Myocyte (in vitro differentiated cells): ENCODE measurements at places on chromosomes 12 and 14. TPM values are rescaled to one million over a fixed set of nuclear protein-coding genes. Genes with fewer than 3 reads are reported as not detected.

Gene TRAFD1
- total RNA-seq: 44.0 and 56.9 TPM in 2 replicates

Gene VSIG10
- total RNA-seq: 5.3 and 7.4 TPM in 2 replicates

Gene EGLN3
- total RNA-seq: 78.0 and 98.0 TPM in 2 replicates

Gene PRB2
- total RNA-seq: not detected in 2 replicates

Gene BCL2L2
- 19.4 and 22.0 TPM in 2 replicates for total RNA-seq

Gene SAMD4A
- 41.3 and 83.2 TPM in 2 replicates for total RNA-seq
